ENCODE measurements at places on chromosomes 4 and X.

DNA sequence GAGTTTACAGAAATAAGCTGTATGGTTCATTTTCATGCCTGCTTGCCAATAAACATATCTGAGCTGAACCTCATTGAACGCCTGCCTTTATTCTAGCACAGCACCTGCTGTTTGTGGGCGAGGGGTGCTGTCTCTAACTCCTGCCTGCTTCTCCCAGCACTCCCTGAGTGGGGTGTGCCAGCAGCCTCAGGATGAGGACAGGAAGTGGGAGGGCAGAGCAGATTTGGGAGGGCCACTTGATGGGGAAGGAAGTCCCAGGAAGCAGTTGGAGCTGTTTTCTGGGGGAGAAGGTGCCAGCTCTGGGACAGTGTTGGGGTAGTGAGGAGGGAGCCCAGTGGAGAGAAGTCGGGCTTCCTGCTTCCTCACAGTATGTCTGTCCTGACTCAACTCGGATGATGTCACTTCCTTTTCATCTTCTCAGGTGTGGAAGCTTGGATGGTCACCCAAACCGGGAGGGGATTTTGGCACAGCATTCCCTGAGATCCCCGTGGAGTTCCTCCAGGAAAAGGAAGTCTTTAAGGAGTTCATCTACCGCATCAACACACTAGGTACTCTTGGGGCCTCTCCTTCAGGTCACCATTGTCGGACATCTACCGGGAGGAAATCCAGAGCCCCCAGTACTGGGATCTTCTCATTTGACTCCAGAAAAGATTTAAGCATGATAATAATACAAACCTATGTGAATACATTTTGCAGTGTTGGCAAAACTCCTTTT lies 29.0 kb upstream of the MSANTD1 start:
- H3K4me3 ChIP-seq: no peak overlapping the region
- H3K27me3 ChIP-seq: no peaks in the 10 kb centered on the region
- no peak for DNase-seq
- H3K4me1 ChIP-seq: no peaks in the 10 kb centered on the region
- no peaks in the 10 kb centered on the region for H3K36me3 ChIP-seq

DNA sequence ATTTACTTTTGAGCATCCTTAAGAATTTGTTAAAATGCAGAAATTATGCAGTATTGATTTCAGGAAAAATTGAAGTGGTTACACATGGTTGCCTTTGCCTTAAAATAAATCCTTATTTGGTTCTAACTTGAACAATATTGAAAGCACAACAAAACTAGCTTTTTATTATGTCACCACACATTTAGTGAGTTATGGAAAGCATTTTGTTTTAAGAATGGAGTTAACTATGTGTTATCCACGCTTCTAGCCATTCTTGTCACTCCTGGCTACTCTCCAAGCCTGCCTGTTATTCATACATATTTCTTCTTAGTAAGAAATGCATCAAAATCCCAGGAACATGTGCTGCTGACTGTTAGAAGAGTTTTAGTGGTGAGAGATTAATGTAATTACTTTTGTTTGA lies 73.9 kb downstream of the FAT4 start:
- no peaks in the 10 kb centered on the region for H3K36me3 ChIP-seq
- H3K27me3 ChIP-seq: no peaks in the 10 kb centered on the region
- DNase-seq: no peak

DNA sequence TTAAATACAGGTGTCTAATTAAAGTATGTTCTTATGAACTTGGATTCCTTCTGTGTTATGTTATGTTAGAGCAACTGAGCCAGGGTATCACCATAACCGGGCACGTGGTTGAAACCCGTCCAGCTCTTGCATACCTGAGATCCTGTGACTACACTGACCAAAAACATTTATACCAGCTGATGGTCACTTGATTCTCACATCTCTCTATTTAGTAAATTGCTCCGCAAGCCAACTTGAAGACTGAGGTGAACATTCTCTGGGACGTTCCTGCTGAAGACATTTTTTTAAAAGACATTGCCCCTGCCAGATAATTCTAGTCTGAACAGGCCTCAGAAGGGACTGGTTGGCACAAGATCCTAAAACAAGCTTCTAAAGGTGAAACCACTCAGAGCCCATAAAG lies 550.0 kb upstream of the DIPK2B start:
- H3K27ac ChIP-seq: peak overlapping the region; percentile 28
- DNase-seq: no peak
- peaks cover 3% of the 10 kb centered on the region for H3K36me3 ChIP-seq
- no peaks in the 10 kb centered on the region for H3K4me1 ChIP-seq

- no peak overlapping the region for H3K27ac ChIP-seq
- H3K4me1 ChIP-seq: no peaks in the 10 kb centered on the region
- no peaks in the 10 kb centered on the region for H3K27me3 ChIP-seq
- no peaks in the 10 kb centered on the region for H3K36me3 ChIP-seq
- DNase-seq: no peak
Measured at GRCh38 chr4:80492761-80493160, 157.2 kb downstream of the CFAP299 start.

Measured in uterus (tissue), 4 donors.